Stimulated activated CD4-positive, alpha-beta T cell treated with anti-CD3 and anti-CD28 coated beads, Interleukin-12 subunit alpha, Interleukin-12 subunit beta, amount 100 ng/mL, for 24 hours (primary cell): ENCODE measurements at places on chromosomes 12 and 14.

DNA sequence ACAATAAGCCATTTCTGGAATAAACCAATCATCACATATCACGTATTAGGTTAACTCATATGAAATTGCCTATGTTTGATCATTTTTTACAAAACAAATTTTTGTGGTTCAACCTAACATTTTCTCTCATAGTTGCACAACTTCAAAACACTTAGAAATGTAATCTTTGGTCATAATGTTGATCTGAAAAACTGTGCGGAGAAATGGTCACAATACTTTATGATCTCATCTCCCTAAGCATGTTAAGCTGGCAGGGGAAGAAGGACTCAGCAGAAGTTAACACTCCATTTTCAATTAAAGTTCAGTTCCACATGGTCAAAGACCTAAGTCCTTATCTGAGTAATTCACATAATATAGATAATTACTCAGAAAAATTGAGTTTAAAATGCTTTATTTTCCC, 194.8 kb downstream of the CAPZA3 start:
- no peak for DNase-seq

DNA sequence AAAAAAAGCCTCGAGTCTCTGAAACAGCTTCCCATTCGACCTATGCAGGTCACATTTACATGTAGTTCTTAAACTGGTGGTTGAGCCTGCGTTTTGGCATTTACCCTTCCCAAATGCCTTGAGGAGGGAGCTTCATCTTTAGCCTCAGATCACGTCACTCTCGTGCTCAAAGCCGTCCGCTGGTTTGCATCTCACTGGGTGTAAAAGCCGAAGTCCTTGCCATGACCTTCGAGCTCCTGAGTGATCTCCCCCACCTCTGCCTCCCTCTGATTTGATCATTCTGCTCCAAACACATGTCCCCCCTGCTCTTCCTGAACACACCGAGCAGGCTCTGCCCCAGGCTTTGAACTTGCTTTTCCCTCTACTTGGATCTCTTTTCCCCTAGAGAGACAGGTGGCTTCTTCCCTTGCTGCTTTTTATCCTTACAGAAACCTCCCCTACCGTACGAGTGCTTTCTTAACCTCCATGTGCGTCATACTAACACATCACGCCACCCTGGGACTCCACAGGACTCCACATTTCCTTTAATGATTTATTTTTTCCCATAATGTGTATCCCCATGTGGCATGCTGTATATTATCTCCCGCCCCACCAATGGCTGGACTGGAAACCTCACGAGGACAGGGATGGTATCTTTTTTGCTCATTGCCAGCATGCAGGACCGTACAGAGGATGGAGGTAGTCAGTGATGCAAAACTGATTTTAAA, 610.7 kb downstream of the VRK1 start:
- no peak for DNase-seq

- no peak for DNase-seq
Measured at GRCh38 chr14:94773061-94773648, 3.2 kb upstream of the GSC start.

DNA sequence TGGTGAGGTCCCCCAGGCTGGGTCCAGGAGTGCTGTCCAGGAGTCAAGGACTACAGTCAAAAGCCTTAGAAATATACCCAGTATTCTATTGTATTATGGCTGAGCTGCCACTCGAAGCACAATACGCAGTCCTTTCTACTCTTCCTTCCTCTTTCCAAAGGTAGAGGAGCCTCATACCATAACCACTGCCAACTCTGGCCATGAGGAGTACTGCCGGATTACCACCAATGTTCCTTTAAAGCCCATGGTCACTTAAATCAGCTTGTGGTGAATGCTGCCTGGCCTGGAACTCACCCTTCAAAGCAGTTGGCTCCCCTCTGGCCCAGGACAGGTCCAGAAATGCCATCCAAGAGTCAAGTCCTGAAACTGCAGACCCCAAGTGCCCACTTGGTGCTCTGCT, 425.4 kb downstream of the SLC16A7 start:
- DNase-seq = no peak

DNA sequence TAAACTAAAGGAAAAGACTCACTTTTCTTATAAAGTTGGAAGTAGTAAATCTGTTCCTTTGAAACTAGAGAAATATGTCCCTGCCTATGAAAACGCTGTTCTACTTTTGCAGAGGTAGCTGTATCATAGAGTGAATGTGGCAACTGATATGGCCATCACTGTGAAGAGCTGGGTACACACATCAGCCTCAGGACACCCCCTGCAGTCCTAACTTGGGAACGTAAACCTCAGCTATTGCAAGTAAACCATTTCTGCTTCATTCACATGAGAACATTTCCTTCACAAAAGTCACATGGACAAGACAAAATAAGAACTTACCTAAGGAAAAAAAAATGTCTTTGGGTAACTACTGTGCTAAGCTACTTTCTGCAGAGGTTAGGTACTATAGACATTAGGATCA, 233.3 kb upstream of the PPFIA2 start:
- peak; percentile 4 for DNase-seq

DNA sequence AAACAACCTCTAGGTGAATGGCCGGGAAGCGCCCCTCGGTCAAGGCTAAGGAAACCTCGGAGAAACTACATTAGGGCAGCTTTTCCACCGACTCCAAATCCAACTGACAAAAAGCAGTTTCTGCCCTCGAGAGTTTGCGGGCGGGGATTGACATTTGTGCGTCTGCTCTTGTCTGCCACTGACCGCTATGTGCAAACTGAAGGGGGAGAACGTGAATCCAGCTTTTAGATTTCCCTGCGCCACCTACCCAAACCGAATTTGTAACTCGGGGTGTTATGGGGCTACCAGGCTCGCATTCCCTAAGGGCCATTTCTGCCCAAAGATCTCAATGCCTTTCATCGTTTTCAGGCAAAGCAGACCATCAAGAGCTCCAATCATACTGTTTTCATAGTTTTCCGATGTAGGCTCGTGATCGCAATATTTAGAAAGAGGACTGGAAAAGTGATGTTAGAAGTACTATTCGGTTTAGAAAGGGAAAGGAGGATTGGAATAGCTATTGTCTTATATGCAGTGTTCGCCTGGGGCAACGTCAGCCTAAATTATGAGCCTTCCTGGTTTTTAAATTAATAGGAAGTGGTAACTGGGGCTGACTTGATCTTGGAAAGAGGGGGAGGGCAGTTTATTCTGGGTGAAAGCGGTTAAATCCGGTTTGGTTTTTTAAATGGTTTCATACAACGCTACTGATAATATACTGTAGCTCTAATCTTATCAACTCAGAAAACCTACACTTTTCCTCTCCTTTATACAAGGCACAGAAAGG, 45.4 kb downstream of the BCAT1 start:
- DNase-seq = no peak

- no peak for DNase-seq
Measured at GRCh38 chr12:111981987-111982386, 31.0 kb downstream of the TMEM116 start.

GRCh38 chr12:7450667-7451066, 6.7 kb upstream of the CD163L1 start:
- no peak for DNase-seq

- no peak for DNase-seq
Measured at GRCh38 chr12:7160183-7160582, 29.3 kb upstream of the PEX5 start.

DNA sequence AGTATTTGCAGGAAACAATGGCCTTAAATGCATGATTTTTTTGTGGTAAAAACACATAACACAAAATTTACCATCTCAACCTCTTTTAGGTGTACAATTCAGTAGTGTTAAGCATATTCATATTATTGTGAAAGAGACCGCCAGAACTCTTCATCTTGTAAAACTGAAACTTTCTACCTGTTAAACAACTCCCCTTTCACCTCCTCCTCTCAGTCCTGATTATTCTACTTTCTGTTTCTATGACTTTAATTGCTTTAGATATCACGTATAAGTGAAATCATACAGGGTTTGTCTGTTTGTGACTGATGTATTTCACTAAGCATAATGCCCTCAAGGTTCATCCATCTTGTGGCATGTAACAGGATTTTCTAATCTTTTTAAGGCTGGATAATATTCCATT, 353.4 kb downstream of the ADAMTS20 start:
- no peak for DNase-seq

GRCh38 chr12:101619026-101619786, 24.4 kb downstream of the MYBPC1 start:
- no peak for DNase-seq

- no peak for DNase-seq
Measured at GRCh38 chr12:21823581-21823980, 49.1 kb upstream of the KCNJ8 start.

- no peak for DNase-seq
Measured at GRCh38 chr12:130031041-130031440, 127.2 kb upstream of the TMEM132D start.

GRCh38 chr12:123808167-123808566, 46.1 kb downstream of the DNAH10 start:
- DNase-seq = no peak

DNA sequence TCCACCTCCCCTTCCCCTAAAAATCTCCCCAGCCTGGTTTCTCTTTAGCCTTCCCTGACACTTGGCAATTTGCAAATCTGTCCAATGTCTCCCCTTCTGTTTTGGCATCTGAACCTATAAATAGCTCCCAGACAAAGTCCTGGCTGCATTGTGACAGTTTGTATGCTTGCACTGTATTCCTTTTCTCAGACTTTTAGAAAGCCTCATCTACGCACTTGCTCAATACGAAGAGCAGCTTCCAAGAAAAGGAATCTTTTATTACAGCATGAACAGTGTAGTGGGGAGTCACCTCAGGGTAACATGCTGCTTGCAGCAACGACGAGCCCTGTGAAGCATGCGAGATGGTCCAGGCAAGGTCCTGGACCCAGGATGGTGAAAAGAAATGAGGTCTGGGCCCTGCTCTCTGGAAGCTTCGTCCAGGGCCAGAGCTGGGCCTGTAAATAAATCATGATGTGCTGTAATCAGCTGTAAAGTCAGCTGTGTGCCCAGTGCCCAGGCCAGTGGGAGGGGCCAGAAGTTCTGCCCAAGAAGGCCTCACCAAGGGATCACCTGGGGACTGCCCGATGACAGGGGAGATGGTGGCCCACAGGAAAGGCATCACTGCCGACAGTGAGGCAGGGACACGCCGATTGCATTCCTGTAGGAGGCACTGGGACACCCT, 88.3 kb downstream of the RIN3 start:
- DNase-seq = no peak

- DNase-seq = no peak
Measured at GRCh38 chr14:68232300-68233055, 412.9 kb downstream of the RAD51B start.

GRCh38 chr12:96520767-96521166, 31.4 kb downstream of the CFAP54 start:
- no peak for DNase-seq

GRCh38 chr12:89497005-89497404, 27.6 kb downstream of the GALNT4 start:
- DNase-seq = no peak

DNA sequence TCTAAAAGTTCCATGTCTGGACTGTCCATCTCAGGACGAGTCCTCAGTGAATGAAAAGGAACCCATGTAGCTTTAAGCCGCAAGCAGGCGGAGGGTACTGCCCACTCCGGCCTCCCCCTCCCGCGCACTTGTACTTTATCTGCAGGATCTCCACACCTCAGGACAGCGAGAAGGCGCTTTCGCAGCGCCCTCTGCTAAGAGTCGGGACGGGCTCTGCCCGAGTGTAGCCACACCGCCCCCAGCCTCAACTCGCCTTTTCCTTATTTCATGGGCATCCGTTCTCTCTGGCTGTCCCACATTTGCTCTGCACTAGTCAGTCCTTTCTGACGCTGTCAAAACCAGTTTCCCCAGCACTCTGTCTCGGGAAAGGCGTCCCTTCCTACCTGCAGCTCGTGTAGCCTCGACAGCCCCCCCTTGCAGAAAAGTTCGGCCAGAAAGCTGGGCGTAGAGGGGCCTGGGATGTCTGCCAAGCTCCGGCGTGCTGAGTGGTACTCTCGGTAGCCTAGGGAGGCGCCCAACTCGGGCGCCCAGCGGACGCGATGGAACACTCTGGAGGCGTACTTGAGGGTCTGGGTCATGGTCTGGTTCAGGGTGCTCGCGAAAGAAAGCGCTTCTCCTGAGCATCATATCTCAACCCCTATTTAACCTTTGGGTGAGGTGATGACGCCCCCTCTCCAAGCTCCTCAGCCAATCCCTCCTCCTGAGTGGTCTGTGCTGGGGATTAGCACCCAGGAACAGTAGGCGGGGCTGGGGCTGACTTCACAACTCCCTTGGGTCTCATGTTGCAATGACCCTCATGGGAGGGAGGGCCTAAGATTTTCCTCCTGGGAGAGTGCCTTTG, at the start of gene CYP27B1:
Gene CYP27B1, minus strand, starts transcription at position 615 of the 841 bp plus-strand sequence. Its CDS starts 37 bp downstream, at position 578.
- no peak for DNase-seq

GRCh38 chr12:60059180-60059579, 463.4 kb downstream of the SLC16A7 start:
- DNase-seq = no peak

- no peak for DNase-seq
Measured at GRCh38 chr12:57226588-57227314, 2.8 kb upstream of the SHMT2 start.

GRCh38 chr12:25151476-25151875, 43.5 kb downstream of the DNAI7 start:
- DNase-seq = no peak

DNA sequence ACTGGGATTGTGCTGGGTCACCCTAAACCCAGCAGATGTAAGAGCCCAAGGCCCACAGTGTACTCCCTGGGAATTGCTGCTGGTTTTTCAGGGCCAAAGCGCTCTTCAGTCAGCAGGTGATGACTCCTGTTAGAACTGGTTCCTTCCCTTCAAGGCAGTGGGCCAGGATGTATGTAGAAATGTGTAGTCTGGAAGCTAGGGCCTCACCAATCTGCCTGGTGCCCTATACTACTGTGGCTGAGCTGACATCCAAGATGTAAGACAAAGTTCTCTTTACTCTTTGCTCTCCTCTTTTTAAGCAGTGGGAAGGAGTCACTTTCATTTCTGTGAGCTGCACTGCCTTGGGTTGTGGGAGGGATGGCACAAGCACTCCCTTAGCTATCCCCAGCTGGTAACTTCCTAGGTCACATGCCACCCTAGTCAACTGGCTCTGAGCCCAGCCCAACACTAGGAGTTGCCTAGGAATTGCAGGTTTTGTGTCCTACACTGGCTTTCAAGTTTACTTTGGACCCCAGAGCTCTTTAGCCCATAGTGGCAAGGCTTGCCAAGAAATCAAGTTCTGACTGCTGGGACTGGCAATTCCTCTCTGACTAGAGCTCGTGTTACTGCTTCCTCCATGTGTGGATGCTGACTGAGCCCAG, 249.2 kb downstream of the C12orf50 start:
- no peak for DNase-seq

- no peak for DNase-seq
Measured at GRCh38 chr12:38154096-38155019, 162.2 kb upstream of the ALG10B start.
